Right ventricle myocardium inferior (tissue), 1 donor: ENCODE measurements at places on chromosomes 7 and 10. TPM values are rescaled to one million over a fixed set of nuclear protein-coding genes. Genes with fewer than 3 reads are reported as not detected.

DNA sequence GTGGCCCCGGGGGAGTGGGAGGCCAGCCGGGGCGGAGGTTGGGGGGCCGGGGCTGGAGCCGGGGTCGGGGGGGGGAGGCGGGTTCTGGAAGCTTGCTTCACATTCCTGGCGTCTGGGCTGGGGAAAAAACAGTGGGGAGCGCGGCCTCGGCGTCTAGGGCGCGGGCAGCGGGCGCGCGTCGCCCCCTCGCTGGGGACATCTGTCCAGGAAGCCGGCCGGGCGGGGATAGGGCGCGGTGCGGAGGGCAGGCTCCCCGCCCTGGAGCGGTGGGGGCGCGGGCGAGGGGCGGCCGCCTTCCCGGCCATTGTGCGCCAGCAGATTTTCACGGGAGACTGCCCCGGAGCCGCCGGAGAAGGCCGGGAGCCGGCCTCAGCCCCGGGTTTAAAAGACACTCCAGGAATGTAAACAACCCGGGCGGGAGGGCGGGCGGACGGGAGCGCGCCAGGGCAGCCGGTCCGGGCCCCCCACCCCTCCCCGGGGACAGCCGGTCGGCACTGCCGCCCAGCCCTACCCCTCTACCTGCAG, 1.4 kb downstream of the ZMIZ1 start:
- DNase-seq, result peak; percentile 80

DNA sequence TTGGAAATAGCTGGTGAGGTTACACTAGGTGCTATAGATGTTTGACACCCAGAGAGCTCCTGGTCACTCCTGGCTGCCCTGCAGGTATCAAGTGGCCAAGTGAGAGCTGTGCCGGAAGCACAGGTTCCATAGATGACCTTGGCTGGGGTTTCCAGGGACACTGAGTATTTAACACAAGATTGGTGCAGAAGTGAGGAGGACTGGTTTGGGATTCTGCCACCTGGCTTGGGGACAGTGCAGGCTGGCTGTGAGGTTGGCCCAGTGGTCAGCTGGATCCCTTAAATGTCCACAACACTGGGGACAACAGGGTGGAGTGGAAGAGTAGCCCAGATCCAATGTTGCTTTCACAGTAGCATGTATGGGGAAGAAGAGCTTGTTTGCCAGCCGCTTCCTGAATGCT, 5.3 kb upstream of the ACHE start:
- DNase-seq, result no peak

DNA sequence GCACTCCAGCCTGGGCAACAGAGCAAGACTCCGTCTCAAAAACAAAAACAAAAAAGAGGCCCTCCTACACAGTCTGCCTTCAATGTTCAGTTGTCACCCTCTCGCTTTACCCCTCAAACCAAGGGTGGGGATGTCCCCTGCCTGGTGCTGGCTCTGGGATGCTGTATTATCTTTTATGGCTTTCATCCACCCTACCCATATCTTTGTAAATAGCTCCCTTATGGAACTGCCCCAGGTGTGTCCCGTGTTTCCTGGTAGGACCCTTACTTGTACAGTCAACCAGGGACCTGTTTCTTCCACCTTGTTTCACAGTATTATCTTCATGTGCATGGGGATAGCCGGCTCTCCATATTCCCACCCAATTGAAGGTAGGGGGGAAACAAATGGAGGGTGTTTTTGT, 15.7 kb upstream of the LAMB1 start:
- DNase-seq, result no peak

DNA sequence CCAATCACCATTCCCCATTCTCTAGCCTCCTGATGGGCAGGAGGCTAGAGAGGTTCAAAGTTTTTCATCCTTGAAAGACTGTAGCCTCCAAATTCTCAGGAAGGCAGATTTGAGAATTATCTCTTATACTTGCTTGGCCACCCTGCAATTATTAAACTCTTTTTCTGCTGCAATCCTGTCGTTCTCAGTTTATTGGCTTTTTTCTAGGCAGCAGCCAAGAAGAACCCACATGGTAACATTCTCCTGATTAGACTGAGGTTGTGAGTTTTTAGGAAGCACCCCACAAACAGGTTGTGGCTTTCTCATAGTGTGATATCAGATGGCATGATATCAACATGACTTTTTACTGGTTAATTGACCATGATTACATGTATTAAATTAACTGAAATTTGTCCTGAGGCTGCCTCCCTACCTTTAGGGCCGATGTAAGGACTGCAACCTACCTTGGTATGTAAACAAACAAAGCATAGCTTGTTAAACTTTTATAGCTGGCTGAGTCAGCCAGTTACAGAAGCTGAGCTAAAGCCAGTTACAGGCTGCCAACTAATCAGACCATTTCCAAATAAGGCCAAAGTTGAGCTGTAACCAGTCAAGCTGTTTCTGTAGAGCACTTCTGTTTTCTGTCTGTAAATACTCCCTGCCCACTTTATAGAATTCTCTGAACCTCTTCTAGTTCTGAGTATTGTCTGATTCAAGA, 3.2 kb upstream of the ZNF248 start:
- no peak for DNase-seq

GRCh38 chr7:159008417-159008816, 136.2 kb downstream of the VIPR2 start:
- no peak for DNase-seq

DNA sequence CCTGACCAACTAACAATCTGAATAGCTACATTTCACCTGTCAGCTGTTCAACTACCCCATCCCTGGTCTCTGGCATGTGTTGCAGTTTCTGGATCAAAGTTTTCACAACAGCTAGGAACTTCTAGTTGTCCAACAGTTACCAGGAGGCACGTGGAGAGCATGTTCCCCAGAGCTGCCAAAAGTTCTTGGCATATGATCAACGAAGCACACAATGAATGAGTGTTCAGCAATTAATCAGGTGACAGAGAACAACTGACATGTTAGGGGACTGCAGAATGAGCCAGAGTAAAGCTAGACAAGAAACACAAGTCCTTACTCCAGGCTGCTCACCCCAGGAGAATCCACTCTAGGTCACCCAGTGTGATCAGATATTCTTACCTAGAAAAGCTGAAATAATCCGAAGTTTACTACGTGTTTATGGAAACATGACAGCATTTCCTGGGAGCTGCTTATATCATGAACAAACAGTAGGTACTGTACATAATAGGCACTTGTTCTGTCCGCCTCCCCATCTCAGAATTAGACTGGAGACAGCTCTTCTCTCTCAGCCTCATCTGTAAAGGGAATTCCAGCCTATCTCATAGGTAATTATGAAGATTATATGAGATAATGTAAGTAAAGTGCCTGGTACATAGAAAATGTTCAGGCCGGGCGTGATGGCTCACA, 50.6 kb downstream of the ZNF438 start:
- no peak for DNase-seq

FAM180A gene
- total RNA-seq, result 6.1 TPM

ZNF727 gene
- 1.6 TPM for total RNA-seq

CPA1 gene
- not detected for total RNA-seq

BRAT1 gene
- 14.8 TPM for total RNA-seq

AMZ1 gene
- total RNA-seq, result 0.05 TPM
